ENCODE measurements at places on chromosomes 4 and X.

DNA sequence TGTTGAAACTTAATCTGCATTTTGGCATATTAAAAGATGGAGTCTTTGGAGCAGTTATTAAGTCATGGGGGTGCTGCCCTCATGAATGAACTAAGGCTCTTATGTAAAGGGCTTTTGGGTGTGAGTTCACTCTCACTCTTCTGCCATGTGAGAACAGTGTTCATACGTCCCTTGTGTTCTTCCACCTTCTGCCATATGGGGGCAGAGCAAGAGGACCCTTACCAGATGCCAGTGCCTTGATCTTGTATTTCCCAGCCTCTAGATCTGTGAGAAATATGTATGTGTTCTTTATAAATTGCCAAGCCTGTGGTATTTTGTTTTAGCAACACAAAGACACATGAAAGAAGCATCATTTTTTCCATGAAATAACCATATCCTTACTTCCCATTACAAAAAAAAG, 213.9 kb downstream of the SPOCK3 start:
- no peak for DNase-seq

DNA sequence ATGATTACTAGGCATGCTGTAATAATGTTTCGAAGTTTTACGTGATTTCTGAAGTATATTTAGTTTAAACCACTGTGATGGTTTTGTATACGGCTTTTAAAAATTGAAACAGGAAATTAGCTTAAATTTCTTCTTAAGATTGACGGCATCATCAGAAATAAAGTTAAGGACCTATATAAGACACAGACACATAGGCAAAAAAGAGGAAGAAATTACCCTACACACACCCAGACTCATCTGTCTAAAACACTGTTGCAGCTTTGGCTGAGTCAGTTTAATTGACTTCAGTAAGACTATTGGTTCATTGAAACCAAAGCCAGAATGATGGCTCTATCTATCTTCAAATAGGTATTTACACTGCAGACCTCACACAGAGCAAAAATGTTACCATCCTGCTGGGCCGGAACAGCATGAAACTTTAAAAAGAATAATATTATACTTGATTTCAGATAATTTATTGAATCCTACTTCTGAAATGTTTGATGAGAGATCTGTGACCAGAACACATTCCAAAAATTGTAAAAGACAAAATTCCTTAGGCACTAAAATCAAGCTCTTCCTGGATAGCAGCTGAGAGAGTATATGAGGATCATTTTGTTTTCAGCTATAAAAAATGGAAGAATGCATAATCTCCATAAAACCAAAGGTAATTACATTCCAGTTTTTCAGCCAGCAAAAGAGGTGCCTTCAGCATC, 4.5 kb downstream of the HHIP start:
- no peak for DNase-seq

- DNase-seq, result no peak
These were observed 8.5 kb downstream of the OGT start for GRCh38 chrX:71541210-71542022.

- no peak for DNase-seq
These were observed 8.8 kb downstream of the TET2 start for GRCh38 chr4:105155426-105155825.

DNA sequence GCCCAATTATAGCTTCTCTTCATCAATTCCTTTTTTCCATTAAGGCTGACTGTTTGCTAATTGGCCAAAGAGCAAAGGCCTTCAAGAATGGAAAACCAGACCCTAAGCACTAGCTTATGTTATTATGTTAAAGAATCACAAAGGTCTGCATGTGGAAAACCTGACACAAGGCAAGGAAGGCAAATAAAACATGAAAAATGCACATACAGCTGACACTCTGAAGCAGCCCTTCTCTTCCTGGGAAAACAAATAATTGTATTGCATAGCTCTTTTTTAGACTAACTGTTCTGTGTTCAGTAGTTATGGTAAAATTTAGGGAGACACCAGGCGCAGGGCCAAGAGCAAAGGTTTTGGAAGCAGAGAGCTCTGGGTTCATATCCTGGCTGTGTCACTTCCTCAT, 223.1 kb downstream of the UNC5C start:
- no peak for DNase-seq

DNA sequence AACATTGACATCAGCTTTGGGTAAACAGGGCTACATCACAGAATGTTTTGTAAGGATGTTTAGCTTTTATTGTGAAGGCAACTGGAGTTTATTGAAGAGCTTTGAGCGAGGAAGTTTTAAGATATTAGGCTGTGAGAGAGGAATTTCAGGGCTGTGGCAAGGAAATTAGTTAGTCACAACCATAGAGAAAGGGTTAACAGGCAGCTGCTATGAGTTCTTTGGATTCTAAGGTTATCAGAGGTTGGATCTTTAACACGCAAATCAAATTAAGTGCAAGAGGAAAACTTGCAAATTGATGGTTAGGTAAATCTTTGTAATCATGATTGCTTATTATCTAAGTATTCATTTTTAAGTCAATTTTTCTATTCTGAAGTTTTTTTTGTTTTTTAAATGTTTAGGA, 156.0 kb downstream of the UGT8 start:
- no peak for DNase-seq

DNA sequence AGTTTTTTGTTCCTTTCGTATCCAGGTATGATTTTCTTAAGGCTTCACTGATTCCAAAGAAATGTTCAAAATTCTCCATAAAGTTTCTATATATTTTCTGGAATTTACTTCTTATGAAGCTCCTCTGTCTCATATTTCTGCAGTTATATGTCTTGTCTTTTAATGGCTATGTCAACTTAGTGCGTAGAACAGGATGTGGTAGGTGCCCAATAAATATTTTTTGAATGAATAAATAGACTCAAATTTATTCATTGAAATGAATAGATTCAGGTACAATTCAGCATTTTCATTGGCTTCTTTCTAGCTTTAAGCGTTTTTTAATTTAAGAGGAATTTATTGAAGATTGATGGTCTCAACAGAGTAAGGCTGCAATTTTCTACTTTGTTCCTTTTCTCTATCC, 231.9 kb upstream of the BOD1L1 start:
- DNase-seq, result no peak

- no peak for DNase-seq
These were observed 920 bp downstream of the HTT-AS start for GRCh38 chr4:3073158-3074077.

- DNase-seq, result no peak
These were observed 415 bp upstream of the TENM3 start for GRCh38 chr4:182242787-182243186.

DNA sequence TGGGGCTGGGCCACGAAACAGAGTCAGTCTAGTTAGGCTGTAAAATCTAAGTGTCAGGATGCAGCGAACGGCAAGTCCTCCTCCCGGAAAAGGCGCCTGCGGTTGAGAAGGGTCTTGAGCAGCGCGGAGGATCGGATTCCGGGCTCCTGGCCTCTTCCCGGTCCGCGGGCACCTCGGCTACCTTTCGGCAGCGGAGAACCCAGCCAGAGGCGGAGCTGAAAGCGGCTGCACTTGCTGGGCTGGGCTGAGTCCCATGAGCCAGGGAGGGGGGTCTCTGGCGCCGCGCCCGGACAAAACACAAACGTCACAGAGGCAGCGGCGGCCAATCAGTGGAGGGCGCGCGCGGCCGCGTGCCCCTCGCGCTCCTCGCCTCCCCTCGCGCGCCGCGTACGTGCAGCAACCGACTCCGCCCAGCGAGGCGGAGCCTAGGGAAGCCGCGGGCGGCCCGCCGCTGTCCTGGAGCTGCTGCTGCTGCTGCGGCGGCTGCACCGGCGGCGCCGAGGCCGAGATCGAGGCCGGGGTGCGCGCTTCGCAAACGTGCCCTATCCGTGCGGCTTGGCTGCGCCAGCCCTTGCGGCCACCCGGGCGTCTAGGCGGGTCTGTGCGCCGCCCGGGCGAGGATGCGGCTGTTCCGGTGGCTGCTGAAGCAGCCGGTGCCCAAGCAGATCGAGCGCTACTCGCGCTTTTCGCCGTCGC, at the start of gene PDK3:
TSS of gene PDK3 (plus strand) at position 451 of the 696 bp plus-strand sequence. CDS start at position 621, 170 bp downstream.
- DNase-seq, result peak; percentile 56

GRCh38 chr4:101103381-101104142, 243.8 kb downstream of the PPP3CA start:
- DNase-seq, result no peak

DNA sequence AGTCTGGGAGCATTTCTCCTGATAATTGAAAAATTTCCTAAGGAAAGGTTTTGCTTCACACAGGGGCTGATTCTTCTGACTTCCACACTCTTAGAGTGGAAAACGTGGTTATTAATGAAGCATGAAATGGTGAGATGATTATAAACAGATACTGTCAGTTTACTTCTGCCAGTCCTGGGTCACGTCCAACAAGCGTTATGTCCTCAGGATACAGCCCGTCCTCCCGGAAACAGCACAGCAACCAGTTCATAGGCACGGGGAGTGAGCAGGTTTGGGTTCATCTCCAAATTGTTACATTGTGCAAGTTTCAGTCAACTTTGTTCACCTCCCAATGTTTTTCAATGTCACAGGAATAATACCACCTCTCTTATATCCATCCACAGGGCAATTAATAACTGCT, 98.8 kb downstream of the NPNT start:
- DNase-seq, result no peak

- DNase-seq, result no peak
These were observed 43.2 kb upstream of the NEIL3 start for GRCh38 chr4:177266506-177266905.

- DNase-seq, result no peak
These were observed 347.6 kb upstream of the FAM241A start for GRCh38 chr4:111797455-111798163.

Measured in stimulated activated CD4-positive, alpha-beta T cell treated with anti-CD3 and anti-CD28 coated beads, Interleukin-1b, Interleukin-23, amount 100 ng/mL, for 1 hour (primary cell).